COLO829 (cell line): ENCODE measurements at places on chromosomes 4 and X.

- DNase-seq: no peak
Observed at GRCh38 chr4:121304893-121305292, 75.9 kb downstream of the QRFPR start.

- peak; percentile 58 for DNase-seq
Observed at GRCh38 chr4:89598602-89599001, 238.4 kb downstream of the SNCA start.

DNA sequence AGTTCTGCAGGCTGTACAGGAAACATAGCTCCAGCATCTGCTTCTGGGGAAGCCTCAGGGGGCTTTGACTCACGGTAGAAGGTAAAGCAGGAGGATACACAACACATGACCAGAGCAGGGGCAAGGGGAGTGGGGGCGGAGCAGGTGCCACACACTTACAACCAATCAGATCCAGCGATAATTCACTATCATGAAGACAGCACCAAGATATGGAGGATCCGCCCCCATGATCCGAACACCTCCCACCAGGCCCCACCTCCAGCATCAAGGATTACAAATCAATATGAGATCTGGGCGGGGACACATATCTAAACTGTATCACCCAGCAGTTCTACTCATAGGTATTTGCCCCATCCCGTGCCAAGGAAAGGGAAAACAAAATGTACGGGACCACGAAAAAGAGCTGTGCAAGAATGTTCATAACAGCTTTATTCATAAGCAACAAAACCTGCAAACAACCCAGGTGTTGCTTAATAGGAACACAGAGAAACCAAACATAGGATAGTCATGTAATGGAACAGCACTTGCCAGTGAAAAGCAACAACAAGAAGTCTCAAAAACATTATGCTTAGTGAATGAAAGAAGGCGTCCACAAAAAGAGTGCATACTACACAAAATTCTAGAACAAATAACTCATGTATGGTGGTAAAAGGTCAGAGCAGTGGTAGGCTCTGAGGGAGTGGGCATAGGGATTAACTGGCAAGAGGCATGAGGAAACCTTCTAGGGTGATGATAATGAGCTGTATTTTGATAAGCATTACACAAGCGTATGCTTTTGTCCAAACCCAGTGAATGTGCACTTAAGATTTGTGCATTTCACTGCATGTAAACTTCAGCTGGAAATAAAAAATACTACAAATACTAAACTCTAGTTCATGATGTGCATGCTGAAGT is 130.9 kb upstream of the FAM9B start:
- DNase-seq: no peak

DNA sequence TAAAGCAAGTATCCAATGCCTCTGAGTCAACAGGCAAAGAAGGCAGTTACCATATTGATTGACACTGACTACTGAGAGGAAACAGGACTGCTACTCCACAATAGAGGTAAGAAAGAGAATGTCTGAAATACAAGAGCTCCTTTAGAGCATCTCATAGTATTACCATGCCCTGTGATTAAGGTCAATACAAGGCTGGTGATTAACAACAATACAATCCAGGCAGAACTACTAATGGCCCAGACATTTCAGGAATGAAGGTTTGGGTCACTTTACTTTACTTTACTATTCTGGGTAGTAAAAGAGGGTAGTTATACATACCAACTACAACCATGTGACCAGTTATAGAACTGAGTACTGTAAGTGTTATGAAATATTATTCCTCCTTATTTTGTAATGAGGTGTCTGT is 44.5 kb downstream of the BRWD3 start:
- peak; percentile 1 for DNase-seq

DNA sequence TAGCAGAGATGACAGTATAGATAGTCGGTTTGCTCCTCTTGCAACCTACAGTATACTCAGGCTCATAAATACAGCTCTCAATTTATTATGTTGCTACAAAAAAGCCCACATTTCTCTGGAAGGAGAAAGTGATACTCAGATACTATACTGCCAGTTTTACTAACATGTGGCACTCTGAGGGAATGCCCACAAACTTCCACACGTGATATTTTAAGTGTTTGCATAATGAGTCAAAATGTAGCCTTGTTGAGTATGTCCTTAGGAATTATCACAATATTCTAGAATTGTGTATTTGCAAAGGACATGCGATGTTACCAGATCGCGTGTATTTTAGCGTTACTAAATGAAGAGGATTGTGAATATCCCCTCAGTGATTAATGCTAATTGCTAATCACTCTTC is 929.1 kb downstream of the STIM2 start:
- DNase-seq: no peak

DNA sequence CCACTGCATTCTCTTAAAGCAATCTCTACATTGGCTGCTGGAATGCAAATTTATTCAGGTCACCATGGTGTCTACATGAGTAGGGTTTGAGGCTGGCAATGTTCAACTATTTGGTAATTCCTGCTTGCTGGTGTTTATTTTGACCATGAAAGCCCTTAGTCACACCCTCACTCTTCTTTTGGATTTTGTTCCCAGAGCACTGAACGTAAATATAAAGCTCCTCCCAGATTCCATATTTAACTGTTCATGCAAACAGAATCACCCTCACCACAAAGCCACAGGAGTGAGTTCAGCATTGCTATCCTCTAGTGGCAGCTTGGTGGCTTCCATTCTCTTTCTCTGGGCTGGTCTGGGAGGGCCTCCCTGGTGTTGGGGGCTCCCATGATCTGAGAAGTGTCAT is 82.8 kb downstream of the LNX1 start:
- DNase-seq: no peak

- DNase-seq: no peak
Observed at GRCh38 chr4:127403471-127404084, 229.2 kb upstream of the INTU start.

GRCh38 chr4:118739022-118739713 is 54.0 kb downstream of the METTL14 start:
- DNase-seq: peak; percentile 39

DNA sequence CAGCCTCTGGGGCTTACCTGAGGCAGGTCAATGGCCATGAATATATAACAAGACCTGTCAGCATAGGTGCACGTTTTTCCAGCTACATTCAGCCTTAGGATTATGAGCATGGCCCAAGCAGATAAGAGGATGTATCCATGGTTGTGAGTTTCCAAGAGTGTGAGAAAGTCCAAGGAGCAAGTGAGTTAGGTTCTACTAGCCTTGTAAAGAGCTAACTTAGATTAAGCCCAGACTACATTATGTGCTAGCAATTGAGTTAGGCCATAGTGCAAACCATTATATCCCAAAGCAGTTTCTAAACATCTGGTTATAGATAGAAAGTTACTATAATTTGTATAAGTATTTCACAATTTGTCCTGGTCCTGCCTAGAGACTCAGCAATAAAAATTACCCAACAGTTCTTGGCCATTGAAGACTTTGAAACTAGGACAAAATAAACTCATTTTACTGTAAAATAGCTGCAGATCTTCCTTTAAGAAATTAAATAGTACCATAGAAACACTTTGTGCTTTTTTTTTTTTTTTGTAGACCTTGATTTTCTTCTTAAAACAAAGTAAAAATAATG is 312.0 kb downstream of the CAMK2D start:
- DNase-seq: no peak

DNA sequence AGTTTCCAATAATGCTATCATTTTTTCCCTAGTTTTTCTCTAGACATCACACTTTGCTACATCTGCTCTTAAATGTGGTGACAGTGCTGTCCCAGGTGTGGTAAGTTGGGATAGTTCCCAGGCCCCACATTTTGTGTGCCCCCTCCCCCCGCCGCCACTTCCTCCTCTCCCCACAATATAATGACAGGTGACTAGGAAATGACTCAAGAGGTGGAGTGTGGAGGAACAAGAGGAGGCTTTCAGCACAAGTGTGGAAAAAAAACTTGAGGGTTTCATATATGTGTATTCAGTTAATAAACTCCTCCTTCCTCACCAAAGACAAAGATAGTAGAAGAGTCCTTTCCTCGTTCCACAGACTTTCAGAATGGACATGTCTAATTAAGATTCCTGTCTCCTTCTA is 18.3 kb upstream of the IL21 start:
- DNase-seq: peak; percentile 59

DNA sequence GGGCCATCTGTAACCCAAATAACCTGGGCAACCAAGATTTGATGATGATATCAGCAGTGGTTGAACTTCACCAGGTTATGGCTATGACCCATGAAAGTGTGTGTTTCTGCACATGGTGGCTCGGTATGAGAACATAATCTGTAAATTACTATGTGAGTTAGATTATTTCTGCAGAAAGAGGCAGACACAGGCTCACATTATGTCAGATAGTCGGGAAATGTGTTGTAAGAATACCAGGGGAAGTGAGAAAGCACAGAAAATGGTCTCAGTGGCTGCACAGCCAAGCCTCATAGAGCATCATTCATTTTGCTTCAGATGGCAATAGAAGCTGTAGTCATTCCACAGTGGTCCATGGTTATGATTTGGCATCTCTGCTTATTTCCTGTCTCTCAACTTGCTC is 63.0 kb upstream of the RBPJ start:
- DNase-seq: no peak

GRCh38 chrX:138982365-138982764 is 270.8 kb upstream of the FGF13 start:
- DNase-seq: no peak
